ENCODE measurements at places on chromosomes 2 and 18.
A peak's percentile ranks its signal among the peaks of the same experiment; 100 is the strongest.

- no peak for DNase-seq
Measured at GRCh38 chr2:172234716-172235691, 132.3 kb upstream of the DLX2 start.

DNA sequence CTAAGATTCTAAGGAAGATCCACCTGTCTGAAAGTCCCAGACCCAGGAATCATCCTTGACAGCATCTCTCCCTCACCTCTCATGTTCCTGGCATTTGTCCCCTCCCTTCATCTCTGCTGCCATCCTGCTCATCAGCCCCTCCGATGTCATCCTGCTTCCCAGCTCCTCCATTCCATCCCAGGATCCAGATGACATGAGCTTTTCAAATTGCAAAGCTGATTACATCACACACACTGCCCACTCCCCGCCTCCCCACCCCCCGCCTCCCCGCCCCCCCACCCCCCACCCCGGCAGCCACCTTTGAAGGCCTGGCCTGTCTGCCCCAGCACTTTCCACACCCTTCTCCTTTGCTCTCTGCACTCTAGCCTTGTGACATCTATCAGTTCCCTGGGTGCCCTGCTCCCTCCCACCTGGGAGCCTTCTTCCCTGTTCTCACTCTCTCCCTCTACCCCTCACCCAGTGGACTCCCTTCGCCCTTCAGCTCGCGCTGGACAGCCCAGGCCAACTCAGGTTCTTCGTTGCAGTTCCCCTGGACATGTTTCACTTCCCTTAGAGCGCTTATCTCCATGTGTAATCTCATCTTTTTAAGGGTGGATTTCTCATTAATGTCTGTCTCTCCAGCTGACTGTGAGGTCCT is 61.6 kb downstream of the DNMT3A start:
- no peak for DNase-seq

DNA sequence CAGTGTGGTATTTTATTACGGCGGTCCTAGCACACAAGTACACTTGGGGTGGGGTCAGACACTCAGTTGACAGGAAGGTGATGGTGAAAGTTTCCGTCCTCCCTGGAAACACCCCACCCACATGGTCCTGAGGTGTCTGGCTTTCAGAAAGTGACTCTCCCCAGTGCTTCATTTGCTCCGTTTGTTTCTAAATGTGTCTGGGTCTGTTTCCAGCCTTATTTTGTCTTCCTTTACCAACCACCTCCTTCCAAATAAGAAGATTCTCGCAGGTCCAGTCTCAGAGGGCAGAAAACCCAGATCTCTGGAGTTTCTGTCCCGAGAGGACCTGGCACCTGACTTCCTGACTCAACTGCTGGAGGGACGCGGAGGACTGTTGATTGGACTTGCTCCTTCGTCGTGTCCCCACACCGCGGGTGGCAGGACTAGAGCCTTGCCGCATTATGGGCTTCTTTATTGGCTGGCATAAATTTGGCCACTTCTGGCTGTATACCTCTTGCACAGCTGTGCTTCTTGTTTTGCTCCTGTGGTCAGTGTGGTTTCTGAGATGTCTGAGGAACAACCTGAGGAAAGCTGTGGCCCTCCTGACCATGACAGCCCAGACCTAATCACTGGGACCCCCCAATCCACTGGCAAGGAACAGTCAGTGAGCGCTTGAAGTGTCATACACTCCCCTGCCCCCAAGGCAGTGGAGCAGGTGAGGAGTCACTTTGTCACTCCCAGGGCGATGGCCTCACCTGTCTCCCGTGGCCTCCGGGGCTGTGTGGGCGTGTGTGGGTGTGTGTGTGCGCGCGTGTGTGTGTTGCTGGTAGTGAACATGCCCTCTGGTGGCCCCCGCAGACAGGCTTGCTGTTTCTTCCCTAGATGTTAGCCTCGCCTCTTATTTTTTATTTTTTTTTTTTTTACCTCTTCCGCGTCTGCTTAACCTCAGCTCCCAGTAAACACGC is 45.6 kb downstream of the MEX3C start:
- no peak for DNase-seq

- no peak for DNase-seq
Measured at GRCh38 chr2:215793747-215794595, 219.4 kb downstream of the MREG start.

DNA sequence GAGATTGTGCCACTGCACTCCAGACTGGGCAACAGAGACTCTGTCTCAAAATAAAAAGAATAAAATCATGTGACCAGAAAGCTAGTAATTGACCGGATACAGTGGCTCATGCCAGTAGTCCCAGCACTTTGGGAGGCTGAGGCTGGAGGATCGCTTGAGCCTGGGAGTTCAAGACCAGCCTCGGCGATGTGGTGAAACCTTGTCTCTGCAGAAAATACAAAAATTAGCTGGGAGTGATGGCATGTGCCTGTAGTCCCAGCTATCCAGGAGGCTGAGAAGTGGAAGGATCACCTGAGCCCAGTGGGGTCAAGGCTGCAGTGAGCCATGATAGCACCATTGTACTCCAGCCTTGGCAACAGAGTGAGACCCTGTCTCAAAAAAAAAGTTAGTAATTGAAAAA is 36.8 kb downstream of the COX7A2L start:
- DNase-seq = no peak

GRCh38 chr2:62334440-62335058 is 138.6 kb downstream of the B3GNT2 start:
- DNase-seq = no peak

GRCh38 chr2:188414869-188415753 is 123.4 kb downstream of the GULP1 start:
- DNase-seq = no peak

GRCh38 chr18:37846996-37847395 is 281.4 kb upstream of the CELF4 start:
- DNase-seq = no peak

GRCh38 chr2:6793371-6793770 is 72.3 kb downstream of the CMPK2 start:
- no peak for DNase-seq

GRCh38 chr18:7177116-7177744 is 53.7 kb upstream of the LRRC30 start:
- DNase-seq = peak; percentile 73

GRCh38 chr2:109434351-109434750 is 179.4 kb downstream of the SEPTIN10 start:
- no peak for DNase-seq

GRCh38 chr2:59182249-59182648 is 941.1 kb upstream of the FANCL start:
- no peak for DNase-seq

DNA sequence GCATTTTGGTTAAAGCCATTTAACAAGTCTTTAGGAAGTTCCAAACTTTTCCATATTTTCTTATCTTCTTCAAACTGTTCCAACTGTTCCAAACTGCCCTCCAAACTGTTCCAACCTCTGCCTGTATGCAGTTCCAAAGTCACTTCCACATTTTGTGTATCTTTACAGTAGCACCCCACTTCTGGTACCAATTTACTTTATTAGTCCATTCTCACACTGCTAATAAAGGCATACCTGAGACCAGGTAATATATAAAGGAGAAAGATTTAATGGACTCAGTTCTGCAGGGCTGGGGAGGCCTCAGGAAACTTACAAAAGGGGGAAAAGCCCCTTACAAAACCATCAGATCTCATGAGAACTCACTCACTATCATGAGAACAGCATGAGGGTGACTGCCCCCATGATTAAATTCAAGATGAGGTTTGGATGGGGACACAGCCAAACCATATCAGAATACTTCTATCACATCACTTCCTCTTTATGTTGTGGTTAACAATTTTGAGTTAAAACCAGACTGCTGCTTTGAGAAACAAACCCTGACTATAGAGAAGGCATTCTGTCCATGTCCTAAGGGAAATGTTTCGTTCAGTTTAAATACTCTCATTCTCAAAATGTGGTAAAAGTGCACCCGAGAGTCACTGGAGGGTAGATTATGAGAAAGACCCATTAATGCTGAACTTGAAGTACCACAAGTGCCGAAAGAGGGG is 11.0 kb downstream of the IL18R1 start:
- no peak for DNase-seq

GRCh38 chr2:185245806-185246205 is 492.8 kb upstream of the FSIP2 start:
- no peak for DNase-seq

- DNase-seq = peak; percentile 56
Measured at GRCh38 chr2:31219131-31219969, 2.0 kb upstream of the CAPN14 start.

- peak; percentile 47 for DNase-seq
Measured at GRCh38 chr2:65576861-65577601, 144.6 kb upstream of the SPRED2 start.

- DNase-seq = no peak
Measured at GRCh38 chr2:38598200-38598990, 4.3 kb downstream of the HNRNPLL start.

Data from right atrium auricular region (tissue), 2 donors.